ENCODE measurements at places on chromosomes 3 and 15.
A peak's percentile ranks its signal among the peaks of the same experiment; 100 is the strongest.

- H3K4me3 ChIP-seq, result no peak overlapping the region
- no peaks in the 10 kb centered on the region for H3K27me3 ChIP-seq
- H3K27ac ChIP-seq, result no peak overlapping the region
- H3K36me3 ChIP-seq, result no peaks in the 10 kb centered on the region
- no peak for DNase-seq
Measured at GRCh38 chr3:134624537-134625287, 26.1 kb downstream of the KY start.

DNA sequence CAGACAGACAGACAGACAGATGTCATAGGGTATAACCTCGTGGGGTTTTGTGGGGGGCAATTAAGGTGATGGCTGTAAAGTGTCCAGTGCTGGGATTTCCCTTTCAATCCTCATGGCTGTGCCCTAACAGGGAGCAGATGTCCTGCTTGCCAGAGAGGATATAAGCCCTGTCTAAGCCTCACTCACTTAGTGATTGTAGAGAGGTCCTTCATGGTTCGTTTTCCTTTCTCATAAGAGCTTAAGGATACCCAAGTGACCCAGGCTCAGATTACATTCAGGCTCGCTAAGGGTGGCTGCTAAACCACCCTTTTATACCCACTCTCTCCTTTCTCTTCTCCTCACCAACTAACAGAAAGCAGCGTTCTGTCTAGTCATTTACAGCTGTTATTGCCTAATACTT is 19.2 kb downstream of the LYSMD2 start:
- peaks cover 13% of the 10 kb centered on the region for H3K4me1 ChIP-seq
- no peak overlapping the region for H3K27ac ChIP-seq
- no peaks in the 10 kb centered on the region for H3K27me3 ChIP-seq
- no peak overlapping the region for H3K4me3 ChIP-seq

DNA sequence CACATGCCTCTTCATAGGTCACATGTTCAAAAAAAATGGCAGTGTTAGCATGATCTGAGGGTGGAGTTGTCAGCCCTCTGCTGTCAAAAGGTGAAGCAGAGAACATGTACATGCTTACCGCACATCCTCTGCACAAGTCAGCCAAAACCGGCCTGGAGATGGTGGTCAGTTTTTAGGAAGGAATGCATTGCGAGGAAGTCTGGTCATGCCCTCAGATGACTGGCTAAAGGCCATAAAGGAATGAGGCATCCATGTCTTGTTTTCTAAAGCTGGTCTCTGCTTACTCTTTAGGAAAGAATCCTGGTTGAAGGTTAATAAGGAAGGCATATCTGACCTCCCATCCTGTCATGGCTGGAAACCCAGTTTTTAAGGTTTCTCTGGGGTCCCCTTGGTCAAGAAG is 292.0 kb upstream of the CCDC54 start:
- no peak overlapping the region for H3K27ac ChIP-seq
- H3K27me3 ChIP-seq, result no peaks in the 10 kb centered on the region
- no peak for DNase-seq
- H3K36me3 ChIP-seq, result no peaks in the 10 kb centered on the region
- H3K4me3 ChIP-seq, result no peak overlapping the region

DNA sequence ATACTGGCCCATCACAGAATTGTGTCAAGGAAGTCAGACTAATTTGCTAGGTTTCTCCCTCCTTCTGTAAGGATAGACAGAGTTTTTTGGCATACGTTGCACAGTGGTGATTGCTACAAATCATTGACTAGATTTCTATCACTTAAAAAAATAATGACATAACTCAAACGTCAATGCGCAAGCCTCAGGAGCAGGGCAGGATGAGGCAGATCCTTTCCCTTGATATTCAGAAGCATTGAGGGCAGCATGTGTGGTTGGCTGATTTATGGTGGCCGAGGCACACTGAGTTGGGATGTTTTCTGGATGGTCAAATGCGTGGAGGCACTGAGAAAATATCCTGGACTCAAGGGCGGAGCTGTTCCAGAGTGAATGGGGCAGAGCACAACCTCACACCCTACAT is 14.4 kb downstream of the THSD4 start:
- no peaks in the 10 kb centered on the region for H3K27me3 ChIP-seq
- H3K36me3 ChIP-seq, result no peaks in the 10 kb centered on the region
- no peak overlapping the region for H3K27ac ChIP-seq

- no peak overlapping the region for H3K27ac ChIP-seq
- no peaks in the 10 kb centered on the region for H3K36me3 ChIP-seq
- no peaks in the 10 kb centered on the region for H3K4me1 ChIP-seq
- H3K27me3 ChIP-seq, result peaks cover 16% of the 10 kb centered on the region
- no peak overlapping the region for H3K4me3 ChIP-seq
- no peak for DNase-seq
Measured at GRCh38 chr3:126313580-126314304, 43.5 kb downstream of the KLF15 start.

- DNase-seq, result no peak
- no peak overlapping the region for H3K27ac ChIP-seq
- H3K27me3 ChIP-seq, result peaks cover 11% of the 10 kb centered on the region
- no peaks in the 10 kb centered on the region for H3K36me3 ChIP-seq
- H3K4me1 ChIP-seq, result peaks cover 6% of the 10 kb centered on the region
Measured at GRCh38 chr3:72630969-72631344, 217.3 kb downstream of the SHQ1 start.

DNA sequence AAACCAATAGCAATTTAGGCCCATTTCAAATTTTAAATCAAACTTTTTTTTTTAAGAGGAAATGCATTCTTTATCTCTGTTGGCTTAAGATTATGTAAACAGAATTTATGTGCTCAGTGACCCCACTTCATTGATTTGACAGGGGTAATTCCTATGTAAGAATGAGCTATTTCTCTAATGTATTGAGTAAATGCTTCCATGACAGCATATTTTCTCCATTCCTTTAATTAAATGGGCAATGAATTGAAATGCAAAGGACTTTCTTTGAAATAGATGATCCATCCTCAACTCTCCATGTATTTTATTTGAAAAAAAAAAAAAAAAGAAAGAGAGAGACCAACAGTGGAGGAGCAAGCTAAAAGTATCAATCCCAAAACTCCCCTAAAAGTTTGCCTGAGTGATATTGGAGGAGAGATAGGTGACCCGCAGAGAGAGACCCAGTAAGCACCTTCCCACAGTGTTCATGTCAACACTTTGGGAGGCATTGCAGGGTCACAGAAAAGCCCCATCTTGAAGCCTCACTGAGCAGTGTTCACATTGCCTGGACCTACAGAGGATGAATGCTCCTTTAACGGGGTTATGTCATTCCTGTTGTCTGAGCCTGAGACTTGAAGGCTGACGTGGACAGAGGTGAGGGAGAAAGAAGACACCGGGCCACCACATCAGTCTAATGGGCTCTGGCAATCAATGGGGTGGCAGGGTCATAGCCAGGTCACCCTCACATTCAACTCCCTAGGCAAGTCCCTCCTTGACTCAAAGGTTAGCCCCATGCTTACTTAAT is 176.0 kb downstream of the SHOX2 start:
- H3K27ac ChIP-seq, result no peak overlapping the region
- H3K4me1 ChIP-seq, result peaks cover 3% of the 10 kb centered on the region
- DNase-seq, result no peak
- H3K4me3 ChIP-seq, result peak overlapping the region; percentile 9
- H3K27me3 ChIP-seq, result no peaks in the 10 kb centered on the region
- H3K36me3 ChIP-seq, result no peaks in the 10 kb centered on the region

- no peaks in the 10 kb centered on the region for H3K27me3 ChIP-seq
- H3K36me3 ChIP-seq, result no peaks in the 10 kb centered on the region
- H3K27ac ChIP-seq, result no peak overlapping the region
- DNase-seq, result no peak
- no peaks in the 10 kb centered on the region for H3K4me1 ChIP-seq
Measured at GRCh38 chr3:118272991-118273390, 761.7 kb downstream of the IGSF11 start.

- H3K4me1 ChIP-seq, result peaks cover 4% of the 10 kb centered on the region
- no peak overlapping the region for H3K27ac ChIP-seq
- H3K36me3 ChIP-seq, result no peaks in the 10 kb centered on the region
- DNase-seq, result peak; percentile 59
- H3K27me3 ChIP-seq, result peaks cover 66% of the 10 kb centered on the region
Measured at GRCh38 chr15:29570948-29571791, 251.1 kb downstream of the TJP1 start.

DNA sequence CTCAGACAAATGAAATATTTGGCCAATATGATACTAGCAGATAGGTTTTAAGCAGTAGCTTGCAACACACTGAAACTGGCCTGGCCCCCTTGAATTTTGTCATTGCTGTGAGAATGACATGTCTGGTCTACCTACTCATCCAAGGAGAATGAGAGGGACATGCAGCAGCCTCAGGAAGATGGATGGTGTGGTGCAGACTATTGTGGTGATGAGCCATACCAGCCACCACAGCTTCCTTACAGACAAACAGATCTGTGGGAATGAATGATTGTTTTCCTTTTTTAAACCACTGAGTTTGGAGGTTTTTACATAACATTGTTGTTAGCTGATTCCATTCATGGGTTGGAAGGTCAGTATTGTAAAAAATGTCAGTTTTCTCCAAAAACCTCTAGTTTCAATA is 133.7 kb upstream of the POU1F1 start:
- H3K4me3 ChIP-seq, result no peak overlapping the region
- H3K36me3 ChIP-seq, result no peaks in the 10 kb centered on the region
- no peak for DNase-seq
- H3K27ac ChIP-seq, result no peak overlapping the region
- no peaks in the 10 kb centered on the region for H3K4me1 ChIP-seq
- no peaks in the 10 kb centered on the region for H3K27me3 ChIP-seq

GRCh38 chr3:134363381-134363755 is 10.9 kb downstream of the AMOTL2 start:
- H3K4me1 ChIP-seq, result peaks cover 11% of the 10 kb centered on the region
- H3K4me3 ChIP-seq, result no peak overlapping the region
- peak overlapping the region; percentile 57 for H3K27ac ChIP-seq
- no peak for DNase-seq
- peaks cover 86% of the 10 kb centered on the region for H3K36me3 ChIP-seq

DNA sequence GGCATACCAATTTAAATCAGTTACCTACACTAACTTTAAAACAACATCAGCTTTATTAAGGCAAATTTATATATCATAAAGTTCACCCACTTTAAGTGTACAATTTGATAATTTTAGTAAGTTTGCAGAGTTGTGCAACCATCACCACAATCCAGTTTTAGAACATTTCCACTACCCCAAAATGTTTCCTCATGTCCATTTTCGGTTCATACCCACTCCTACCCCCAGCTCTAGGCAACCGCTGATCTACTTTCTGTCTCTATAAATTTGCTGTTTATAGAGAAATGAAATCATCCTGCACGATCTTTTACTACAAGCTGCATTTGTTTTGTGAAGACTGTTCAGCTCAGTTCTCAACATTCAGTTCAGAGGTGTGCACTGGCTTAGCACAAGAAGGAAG is 31.5 kb upstream of the FAM81A start:
- no peaks in the 10 kb centered on the region for H3K36me3 ChIP-seq
- no peak for DNase-seq
- H3K4me1 ChIP-seq, result peaks cover 2% of the 10 kb centered on the region
- no peaks in the 10 kb centered on the region for H3K27me3 ChIP-seq
- no peak overlapping the region for H3K27ac ChIP-seq

DNA sequence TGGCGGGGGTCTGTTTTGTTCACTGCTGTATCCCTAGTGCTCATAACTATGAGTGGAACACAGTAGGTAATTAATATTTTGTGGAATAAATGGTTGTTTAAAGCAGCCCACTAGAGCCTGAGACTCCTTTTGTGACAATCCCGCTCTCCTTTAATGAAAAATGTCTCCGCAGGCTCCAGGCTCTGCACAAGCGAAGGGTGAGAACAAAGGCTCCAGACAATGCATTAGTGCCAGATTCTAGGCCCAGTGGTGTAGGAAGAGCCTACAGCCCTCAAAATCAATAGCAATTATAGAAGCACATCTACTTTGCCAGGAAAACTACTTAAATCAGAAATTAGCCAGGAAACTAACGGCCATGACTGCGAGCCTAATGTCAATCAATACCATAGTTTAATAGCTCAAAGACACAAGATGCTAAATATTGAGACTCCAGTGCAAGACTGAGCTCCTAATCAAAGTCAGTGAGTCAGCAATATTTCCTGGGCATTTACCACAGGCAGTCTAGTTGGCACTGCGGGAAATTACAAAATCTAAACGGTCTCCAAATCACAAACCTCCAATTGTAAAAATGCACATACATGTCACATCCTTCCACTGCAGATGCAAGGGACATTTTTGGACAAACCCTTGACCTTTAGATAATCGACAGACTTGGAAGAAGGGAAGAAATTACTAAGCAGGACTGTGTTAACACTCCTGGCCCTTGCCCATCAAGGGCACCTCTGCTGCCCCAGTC is 2.3 kb downstream of the ANXA2 start:
- H3K27me3 ChIP-seq, result peaks cover 13% of the 10 kb centered on the region
- no peak overlapping the region for H3K27ac ChIP-seq
- DNase-seq, result no peak
- H3K4me1 ChIP-seq, result peaks cover 34% of the 10 kb centered on the region
- no peaks in the 10 kb centered on the region for H3K36me3 ChIP-seq
- no peak overlapping the region for H3K4me3 ChIP-seq

DNA sequence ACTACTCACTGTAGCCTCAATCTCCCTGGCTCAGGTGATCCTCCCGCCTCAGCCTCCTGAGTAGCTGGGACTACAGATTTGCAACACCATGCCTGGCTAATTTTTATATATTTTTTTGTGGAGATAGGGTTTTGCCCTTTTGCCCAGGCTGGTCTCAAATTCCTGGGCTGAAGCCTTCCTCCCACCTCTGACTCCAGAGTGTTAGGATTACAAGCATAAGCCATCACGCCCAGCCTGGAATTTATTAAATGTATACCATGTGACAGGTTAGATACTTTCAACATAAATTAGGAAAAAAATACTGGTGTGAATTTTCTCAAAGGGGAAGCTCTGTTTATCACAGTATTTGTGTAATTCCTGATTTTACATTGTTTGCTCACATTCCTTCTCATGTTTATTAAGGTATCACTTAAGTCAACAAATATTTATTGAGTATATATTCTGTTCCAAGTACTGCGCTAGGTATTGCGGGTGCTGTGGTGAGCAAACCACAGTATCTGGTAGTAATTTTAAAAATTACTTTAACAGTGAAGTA is 24.8 kb downstream of the PPP4R2 start:
- H3K4me1 ChIP-seq, result peaks cover 3% of the 10 kb centered on the region
- H3K27me3 ChIP-seq, result no peaks in the 10 kb centered on the region
- H3K4me3 ChIP-seq, result no peak overlapping the region
- no peak overlapping the region for H3K27ac ChIP-seq
- DNase-seq, result no peak

- H3K4me1 ChIP-seq, result peaks cover 14% of the 10 kb centered on the region
- no peak overlapping the region for H3K4me3 ChIP-seq
- no peaks in the 10 kb centered on the region for H3K36me3 ChIP-seq
- no peak overlapping the region for H3K27ac ChIP-seq
Measured at GRCh38 chr3:78974181-78974790, 793.5 kb downstream of the ROBO1 start.

DNA sequence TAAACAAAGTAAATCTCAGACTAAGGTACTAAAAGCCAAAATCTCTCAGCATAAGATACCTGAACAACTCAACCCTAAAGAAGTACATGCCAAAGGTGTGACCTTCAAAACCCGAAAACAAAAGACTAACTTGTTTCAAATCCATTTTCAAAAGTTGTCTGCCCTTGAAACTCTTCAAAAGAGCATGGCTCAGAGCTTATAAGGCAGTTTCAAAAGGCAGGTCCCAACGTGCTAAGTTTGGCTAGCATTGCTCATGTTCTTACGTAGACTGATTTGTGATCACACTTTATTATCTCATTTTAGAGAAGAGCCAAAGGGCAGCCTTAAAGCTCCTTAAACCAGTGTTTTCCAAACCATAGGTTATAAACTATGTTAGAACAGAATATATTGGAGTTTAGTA is 112.2 kb downstream of the FEZF2 start:
- H3K4me3 ChIP-seq, result no peak overlapping the region
- DNase-seq, result no peak
- no peaks in the 10 kb centered on the region for H3K27me3 ChIP-seq
- no peak overlapping the region for H3K27ac ChIP-seq

All from neuronal stem cell (in vitro differentiated cells).